ENCODE measurements at places on chromosomes 1 and 21.

DNA sequence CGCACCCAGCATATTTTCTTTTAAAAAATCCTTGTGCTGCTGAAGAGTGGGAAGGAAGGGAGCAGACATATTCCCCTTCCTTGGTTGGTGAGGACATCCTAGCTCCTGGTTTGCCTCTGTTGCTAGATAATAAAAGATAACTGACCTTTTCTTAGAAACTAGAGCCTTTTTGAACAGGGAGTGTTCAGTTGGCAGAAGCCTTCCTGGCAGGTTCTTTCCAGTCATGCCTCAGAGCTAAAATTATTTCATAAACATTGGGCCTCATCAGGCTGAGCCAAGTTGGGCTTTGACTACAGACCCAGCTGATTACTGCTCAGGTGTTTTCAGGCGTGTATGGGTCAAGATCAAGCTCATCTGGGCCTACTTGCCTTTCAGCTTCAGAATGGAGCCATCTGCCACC is 22.7 kb upstream of the SH3BGRL3 start:
- no peak for DNase-seq

DNA sequence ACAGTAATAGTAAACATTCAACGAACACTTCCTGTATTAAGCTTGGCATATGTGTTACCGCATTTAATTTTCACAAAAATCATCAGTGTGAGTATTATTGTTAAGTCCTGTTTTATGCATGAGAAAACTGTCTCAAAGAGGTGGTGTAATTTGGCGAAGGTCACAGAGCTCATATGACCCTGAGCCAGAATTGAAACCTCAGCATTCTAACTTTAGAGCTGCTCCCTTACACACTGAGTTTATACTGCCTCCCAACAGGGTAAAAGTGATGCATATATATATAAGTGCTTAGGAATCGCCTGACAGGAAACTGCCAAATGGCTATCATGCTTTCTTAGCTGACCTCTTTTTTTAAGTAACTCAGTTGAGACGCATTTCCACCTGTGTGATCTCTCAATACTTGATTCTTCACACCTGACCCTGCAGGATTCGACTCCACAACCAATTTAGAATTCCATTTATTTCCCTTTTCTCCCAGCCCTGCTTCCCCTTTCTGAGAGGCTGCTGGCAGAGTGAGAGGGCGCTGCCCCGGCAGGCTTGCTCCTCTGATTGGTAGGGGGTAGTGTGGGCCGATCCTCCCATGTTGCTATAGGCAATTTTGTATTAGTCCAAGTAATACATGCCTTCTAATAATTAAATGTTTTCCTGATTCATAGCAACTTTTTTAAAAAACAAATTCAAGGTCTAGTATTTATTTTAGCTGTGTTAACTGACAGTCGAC is 40.5 kb downstream of the ZBTB40 start:
- DNase-seq, result no peak

- no peak for DNase-seq
Measured at GRCh38 chr1:154975409-154976059, 1.1 kb downstream of the CKS1B start.

- no peak for DNase-seq
Measured at GRCh38 chr1:25796811-25797458, 3.1 kb upstream of the SELENON start.

DNA sequence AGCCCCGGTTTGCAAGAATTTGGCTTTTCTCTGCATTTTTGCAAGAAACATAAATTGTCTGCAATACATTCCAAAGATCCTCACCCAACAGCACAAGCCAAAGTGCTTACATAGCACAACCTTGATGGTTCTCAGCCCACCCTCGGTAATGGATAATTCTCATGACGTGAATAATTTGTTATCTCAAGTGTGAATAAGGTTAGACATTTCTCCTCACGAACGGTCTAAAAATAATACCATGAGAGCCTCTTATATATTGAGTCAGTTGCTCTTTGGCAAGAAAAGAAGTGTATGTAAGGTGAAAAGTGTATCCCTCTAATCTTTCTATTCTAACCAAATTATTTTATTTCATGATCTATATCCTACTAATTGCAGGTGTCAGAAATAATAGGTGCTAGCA is 33.3 kb downstream of the KRTAP19-8 start:
- no peak for DNase-seq

DNA sequence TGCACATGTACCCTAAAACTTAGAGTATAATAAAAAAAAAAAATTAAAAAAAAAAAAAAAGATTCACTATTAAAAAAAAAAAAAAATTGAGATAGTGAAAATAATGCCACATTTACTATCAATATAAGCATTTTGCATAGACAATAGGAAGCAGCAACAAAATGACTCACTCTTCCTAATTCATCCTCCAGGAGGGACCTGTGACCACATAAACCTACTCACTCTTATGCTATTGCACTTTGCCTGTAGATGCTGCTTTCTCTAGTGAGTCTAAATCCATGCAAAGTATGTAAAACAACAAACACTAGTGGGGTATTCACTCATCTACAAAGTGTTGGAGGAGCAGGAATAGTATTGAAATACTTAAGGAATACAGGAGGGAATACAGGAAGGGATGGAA is 2.9 kb downstream of the OR10J5 start:
- no peak for DNase-seq

DNA sequence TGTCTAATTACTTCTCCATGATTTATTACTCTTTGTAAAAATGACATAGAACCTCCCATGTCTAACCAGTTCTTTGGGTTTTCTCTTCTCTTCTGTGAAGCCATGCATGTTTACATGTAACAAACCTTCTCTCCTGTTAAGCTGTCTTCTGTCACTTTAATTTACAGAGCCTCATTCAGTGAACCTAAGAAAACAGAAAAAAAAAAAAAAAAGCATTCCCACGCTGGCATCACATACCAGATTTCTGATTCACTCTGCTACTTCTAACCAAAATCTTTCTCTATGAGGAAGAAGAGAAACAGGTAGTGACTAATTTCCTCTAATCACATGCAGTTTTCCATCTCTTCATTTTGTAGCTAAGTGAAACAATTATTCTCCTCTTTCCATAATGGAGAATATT is 141.4 kb upstream of the CXADR start:
- no peak for DNase-seq

DNA sequence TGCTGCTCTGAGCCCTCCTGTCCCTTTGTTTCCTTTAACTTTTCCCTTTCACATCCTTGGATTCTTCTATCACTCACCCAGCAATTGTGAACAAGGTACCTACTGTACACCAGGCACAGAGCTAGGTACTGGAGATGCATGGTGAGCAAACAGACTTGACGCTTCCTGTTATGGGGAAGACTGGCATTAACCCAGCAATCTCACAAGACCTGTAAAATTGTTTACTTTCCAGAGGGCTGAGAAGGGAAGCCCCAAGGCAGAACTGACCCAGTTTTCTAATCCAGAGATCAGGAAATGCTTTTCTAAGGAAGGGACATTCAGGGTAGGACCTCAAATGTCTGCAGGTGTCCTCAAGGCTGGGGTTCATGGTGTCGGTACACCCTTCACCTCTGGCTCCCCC is 171.6 kb upstream of the KAZN start:
- DNase-seq, result no peak

DNA sequence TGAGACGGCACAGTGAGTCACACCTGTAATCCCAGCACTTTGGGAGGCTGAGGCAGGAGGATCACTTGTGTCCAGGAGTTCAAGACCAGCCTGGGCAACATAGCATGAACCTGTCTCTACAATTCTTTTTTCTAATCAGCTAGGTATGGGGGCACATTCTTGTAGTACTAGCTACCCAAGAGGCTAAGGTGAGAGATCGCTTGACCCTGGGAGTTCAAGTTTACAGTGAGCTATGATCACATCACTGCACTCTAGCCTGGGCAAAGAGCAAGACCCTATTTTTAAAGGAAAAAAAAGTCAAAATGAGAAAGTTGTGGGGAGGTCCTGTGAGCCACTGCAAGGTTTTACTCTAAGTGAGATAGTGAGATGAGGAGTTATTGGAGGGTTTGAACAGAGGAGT is 34.8 kb upstream of the AHCTF1 start:
- no peak for DNase-seq

GRCh38 chr1:11650331-11650991 is 3.8 kb downstream of the FBXO2 start:
- no peak for DNase-seq

GRCh38 chr1:150912623-150913022 is 13.5 kb upstream of the SETDB1 start:
- DNase-seq, result no peak

DNA sequence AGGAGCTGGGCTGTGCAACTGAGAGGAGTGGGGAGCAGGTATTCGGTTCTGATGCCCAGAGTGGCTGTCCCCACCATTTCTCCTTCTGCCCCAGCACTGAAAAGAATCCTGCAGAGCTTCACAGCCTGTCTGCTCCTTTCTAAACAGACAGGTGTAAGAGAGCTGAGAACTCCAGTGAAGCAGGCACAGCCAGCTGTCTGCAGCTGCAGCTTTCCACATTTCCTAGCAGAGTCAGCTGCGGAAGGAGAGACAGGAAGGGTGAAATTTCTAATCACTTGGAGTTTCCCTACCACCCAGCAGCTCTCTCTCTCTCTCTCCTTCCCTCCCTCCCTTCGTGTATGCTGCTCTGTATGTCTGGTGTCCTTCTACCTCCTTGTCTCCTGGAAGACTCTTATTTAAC is 40.5 kb upstream of the GJB5 start:
- no peak for DNase-seq

GRCh38 chr1:11951901-11952300 is 17.4 kb downstream of the PLOD1 start:
- DNase-seq, result no peak

- DNase-seq, result no peak
Measured at GRCh38 chr1:39800471-39800835, 11.8 kb upstream of the BMP8B start.

DNA sequence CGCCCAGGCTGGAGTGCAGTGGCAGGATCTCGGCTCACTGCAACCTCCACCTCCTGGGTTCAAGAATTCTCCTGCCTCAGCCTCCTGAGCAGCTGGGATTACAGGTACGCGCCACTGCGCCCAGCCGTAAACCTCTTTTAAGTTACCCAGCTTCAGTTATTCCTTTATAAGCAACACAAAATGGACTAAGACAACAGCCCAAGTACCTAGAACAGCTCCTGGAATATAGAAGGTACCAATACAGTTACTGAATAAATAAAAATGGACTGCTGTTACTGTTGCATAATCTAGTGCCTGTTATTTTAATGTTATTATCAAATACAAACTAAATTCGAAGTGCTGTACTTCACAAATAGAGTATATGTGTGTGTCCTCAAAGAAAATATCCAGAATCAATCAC is 17.1 kb downstream of the RNF115 start:
- DNase-seq, result no peak

GRCh38 chr1:60791226-60791625 is 291.1 kb upstream of the NFIA start:
- DNase-seq, result no peak

DNA sequence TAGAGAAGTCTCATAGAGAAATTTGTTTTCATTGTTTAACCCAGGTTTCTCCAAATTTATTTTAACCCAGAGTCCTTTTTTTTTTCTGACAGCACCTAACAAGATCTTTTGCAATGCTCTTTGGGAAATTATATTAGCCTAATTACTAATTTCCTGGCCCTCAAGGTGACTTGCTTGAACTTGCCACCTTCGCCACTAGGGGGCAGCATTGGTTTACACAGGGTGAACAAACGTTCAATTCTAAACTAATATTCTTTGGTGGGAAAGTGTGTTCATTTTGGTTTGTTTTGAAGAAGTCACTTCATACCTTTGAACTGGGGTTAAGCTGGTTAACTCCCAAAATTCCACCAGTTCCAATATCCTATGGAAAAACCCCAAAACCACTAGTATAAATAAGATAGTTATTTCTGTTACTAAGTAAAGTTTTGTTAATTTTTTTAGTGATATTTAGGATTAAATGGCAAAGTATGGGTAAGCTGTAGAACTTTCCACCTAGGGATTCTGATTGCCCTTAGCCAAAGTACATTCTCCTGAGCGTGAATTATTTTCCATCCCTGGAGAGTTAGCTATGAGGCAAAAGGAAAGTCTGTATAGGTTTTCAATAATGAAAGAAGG is 13.0 kb downstream of the CCDC190 start:
- DNase-seq, result peak; percentile 33

DNA sequence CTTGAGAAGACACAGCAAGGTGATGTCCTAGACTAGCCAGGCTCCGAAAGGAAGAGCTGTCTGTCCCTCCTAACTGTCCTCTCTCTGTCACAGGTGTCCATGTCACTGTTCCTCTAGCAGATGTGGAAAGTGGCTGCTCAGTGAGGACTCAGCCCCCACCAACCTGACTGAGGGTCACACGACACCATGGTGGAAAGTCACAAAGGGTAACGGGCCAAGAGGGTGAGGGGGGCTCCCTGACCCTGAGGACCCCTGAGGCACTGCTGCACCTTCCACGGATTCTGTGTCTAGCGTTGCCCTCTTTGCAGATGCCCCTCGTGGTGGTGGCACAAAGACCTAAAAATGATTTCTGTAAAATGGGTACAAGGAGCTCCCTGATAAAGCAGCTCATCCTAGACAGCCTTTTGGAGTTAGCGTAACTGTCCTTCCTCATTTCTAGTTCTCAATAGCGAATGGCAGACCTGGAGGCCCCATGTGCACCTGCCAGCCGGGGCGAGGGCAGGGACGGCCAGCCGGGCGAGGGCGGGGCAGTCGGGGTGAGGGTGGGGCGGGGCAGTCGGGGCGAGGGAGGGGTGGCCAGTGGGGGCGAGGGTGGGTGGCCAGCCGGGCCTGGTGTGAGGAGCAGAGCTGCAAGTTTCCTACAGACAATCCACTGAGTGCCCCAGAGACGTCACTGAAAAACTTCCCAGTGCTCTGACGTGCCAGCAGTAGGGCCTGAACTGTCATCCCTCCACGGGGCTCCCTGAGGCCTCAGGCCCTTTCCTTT is 23.4 kb downstream of the POFUT2 start:
- no peak for DNase-seq

GRCh38 chr21:21290751-21291150 is 292.5 kb downstream of the NCAM2 start:
- no peak for DNase-seq

- no peak for DNase-seq
Measured at GRCh38 chr1:31689854-31690253, 14.0 kb downstream of the COL16A1 start.

DNA sequence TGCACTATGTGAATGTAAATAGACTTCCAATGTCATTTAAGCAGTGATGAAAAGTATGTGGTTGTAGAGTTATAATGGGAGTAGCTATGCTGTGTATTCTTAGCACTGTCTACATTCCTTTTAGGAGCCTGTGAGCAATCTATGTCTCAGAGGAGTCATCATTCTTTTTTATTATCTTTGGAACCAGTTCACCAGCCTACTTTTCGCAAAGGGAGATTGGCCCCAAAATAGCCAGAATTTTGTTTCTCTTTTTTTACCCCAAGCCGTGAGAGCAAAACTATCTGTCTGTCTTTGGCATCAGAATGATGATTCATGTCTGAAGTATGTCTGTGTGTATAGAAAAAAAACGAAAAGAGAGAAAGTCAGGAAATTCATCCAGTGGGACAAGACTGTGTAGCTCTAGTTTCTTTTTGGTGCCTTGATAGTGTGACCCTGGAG is 44.2 kb downstream of the OSBPL9 start:
- DNase-seq, result no peak
